Activated T-helper 2 cell treated with anti-CD3 and anti-CD28 coated beads, Interferon-gamma antibody, Interleukin-2, Interleukin-4, amounts not matched to agents 10 μg/mL and 5 μg/mL and 100 μg/mL, durations not matched to agents 14 hours and 24 hours and 36 hours (primary cell): ENCODE measurements at places on chromosomes 3 and 15. TPM values are rescaled to one million over a fixed set of nuclear protein-coding genes. Genes with fewer than 3 reads are reported as not detected.

GRCh38 chr15:38691965-38692788 lies 127.6 kb upstream of the RASGRP1 start:
- H3K4me3 ChIP-seq: no peak overlapping the region
- no peak overlapping the region for H3K27ac ChIP-seq
- H3K4me1 ChIP-seq: peaks cover 77% of the 10 kb centered on the region
- H3K36me3 ChIP-seq: no peaks in the 10 kb centered on the region
- H3K27me3 ChIP-seq: no peaks in the 10 kb centered on the region

Gene GOLGA8N
- 6.9 and 8.2 TPM in 2 replicates for total RNA-seq

Gene GOLGA6L1
- not detected in 2 replicates for total RNA-seq

DNA sequence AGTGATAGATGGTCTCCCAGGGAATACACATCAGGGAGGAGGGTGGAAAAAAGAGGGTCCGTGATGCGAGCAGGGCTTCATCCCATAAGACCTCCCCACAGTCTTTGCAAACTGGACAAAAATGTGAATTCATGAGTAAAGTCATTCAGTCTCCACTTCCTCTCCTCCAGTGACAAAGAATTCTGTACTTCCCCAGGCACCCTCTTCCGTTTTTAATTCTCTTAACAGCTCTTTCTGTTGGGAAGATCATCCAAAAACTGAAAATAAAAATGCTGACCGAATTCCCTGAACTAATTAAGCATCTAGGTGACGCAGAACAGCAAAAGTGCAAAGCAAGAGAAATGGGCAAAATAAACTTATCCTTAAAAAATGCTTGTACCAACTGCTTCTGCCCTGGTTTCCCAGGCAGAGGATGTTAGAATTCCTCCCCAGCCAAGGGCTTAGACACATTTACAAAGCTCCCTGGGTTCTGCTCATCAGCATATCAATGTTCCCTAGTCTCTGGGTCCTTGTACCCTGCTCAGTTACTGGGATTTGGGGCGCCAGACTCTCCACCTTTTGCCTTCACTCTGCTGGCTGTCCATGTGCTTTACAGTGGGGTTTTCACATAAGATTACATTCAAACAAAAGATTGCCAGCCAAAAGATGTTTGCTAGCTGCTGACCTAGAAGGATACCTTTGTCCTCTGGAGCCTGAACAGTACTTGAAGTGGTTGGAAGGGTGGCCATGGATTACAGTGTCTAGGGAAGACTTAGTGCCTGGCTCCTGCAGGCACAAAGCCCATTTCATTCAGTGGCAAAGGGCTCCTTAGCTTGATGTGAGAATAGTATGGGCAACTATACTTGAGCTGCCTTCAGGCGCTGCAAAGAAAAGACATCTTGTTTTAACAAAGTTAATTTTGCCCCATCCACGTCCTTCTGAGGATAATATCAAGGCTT lies 69.4 kb downstream of the ARNT2 start:
- no peak overlapping the region for H3K4me3 ChIP-seq
- H3K27me3 ChIP-seq: peaks cover 13% of the 10 kb centered on the region
- DNase-seq: no peak

Gene RAB7A
- total RNA-seq: 320 and 322 TPM in 2 replicates

- H3K4me3 ChIP-seq: no peak overlapping the region
- no peak overlapping the region for H3K27ac ChIP-seq
- H3K4me1 ChIP-seq: peaks cover 10% of the 10 kb centered on the region
These were observed 94.2 kb downstream of the LIPC start for GRCh38 chr15:58525991-58526421.

GRCh38 chr15:57220205-57220604 lies 156.1 kb upstream of the CGNL1 start:
- H3K4me3 ChIP-seq: no peak overlapping the region
- no peaks in the 10 kb centered on the region for H3K36me3 ChIP-seq
- H3K27me3 ChIP-seq: no peaks in the 10 kb centered on the region
- H3K4me1 ChIP-seq: peaks cover 4% of the 10 kb centered on the region

GRCh38 chr3:56573501-56573900 lies 16.5 kb downstream of the CCDC66 start:
- no peak overlapping the region for H3K4me3 ChIP-seq
- no peaks in the 10 kb centered on the region for H3K27me3 ChIP-seq
- H3K4me1 ChIP-seq: peaks cover 2% of the 10 kb centered on the region
- no peak overlapping the region for H3K27ac ChIP-seq
- H3K36me3 ChIP-seq: peaks cover 76% of the 10 kb centered on the region

- peaks cover 13% of the 10 kb centered on the region for H3K27me3 ChIP-seq
- DNase-seq: no peak
- H3K4me3 ChIP-seq: no peak overlapping the region
These were observed 206.8 kb upstream of the IL12A start for GRCh38 chr3:159781867-159782266.

- DNase-seq: no peak
- no peaks in the 10 kb centered on the region for H3K36me3 ChIP-seq
- peaks cover 29% of the 10 kb centered on the region for H3K4me1 ChIP-seq
- no peak overlapping the region for H3K4me3 ChIP-seq
- H3K27ac ChIP-seq: no peak overlapping the region
- peaks cover 8% of the 10 kb centered on the region for H3K27me3 ChIP-seq
These were observed 34.6 kb downstream of the CD200R1L start for GRCh38 chr3:112811917-112812660.

DNA sequence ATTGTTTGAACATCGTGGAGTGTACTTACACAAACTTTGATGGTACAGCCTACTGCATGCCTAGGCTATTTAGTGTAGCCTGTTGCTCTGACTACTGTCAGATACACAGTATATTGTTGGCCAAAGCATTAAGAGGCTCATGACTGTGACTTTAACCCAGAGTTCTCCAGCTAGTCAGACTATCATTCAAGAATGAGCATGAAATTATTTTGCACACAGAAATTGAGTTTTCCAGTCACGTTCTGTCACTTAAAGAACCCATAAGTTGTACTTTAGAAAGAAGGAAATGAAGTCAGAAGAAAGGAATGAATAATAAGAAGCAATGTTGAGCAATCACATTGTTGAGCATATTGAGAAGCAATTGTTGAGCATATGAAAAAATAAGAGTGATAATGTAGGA lies 37.6 kb upstream of the SLC22A13 start:
- no peak overlapping the region for H3K4me3 ChIP-seq
- no peak for DNase-seq
- H3K36me3 ChIP-seq: peaks cover 63% of the 10 kb centered on the region

GRCh38 chr3:42277676-42278075 lies 11.7 kb upstream of the CCK start:
- H3K4me3 ChIP-seq: no peak overlapping the region
- H3K27me3 ChIP-seq: no peaks in the 10 kb centered on the region
- H3K36me3 ChIP-seq: peaks cover 4% of the 10 kb centered on the region
- H3K27ac ChIP-seq: no peak overlapping the region
- no peak for DNase-seq

DNA sequence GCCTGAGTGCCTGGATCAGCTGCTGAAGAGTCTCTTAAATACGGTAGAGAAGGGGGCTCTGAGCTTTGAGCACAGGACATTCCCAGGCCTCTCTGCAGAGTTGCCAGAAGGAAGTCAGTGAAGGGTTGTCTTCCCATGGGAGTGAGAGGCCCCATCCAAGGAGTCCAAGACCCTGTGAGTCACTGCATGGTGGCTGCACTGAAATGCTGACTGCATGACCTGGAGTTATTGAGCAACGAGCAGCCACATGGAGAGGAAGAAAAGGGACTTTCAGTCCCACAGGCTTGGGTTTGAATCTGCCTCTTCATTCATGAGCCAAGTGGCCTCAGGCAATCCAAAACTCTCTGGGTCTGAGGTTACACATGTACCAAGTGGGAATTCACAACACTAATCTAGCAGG lies 69.6 kb upstream of the RASGRF1 start:
- no peak overlapping the region for H3K4me3 ChIP-seq
- DNase-seq: no peak
- no peaks in the 10 kb centered on the region for H3K4me1 ChIP-seq
- no peak overlapping the region for H3K27ac ChIP-seq
- no peaks in the 10 kb centered on the region for H3K36me3 ChIP-seq
